Activated gamma-delta T cell (primary cell): ENCODE measurements at places on chromosomes 13 and 19.
A peak's percentile ranks its signal among the peaks of the same experiment; 100 is the strongest.

GRCh38 chr13:40503966-40504591 lies 162.4 kb downstream of the FOXO1 start:
- DNase-seq = no peak

- DNase-seq = no peak
Observed at GRCh38 chr19:12202250-12202649, 39.4 kb downstream of the ZNF136 start.

- DNase-seq = no peak
Observed at GRCh38 chr19:31226151-31226935, 122.9 kb downstream of the TSHZ3 start.

GRCh38 chr13:108056278-108056677 lies 159.1 kb downstream of the LIG4 start:
- no peak for DNase-seq

GRCh38 chr19:2394054-2394441 lies 33.3 kb downstream of the TIMM13 start:
- DNase-seq = no peak

GRCh38 chr19:45097776-45098520 lies 5.0 kb downstream of the PPP1R37 start:
- no peak for DNase-seq

DNA sequence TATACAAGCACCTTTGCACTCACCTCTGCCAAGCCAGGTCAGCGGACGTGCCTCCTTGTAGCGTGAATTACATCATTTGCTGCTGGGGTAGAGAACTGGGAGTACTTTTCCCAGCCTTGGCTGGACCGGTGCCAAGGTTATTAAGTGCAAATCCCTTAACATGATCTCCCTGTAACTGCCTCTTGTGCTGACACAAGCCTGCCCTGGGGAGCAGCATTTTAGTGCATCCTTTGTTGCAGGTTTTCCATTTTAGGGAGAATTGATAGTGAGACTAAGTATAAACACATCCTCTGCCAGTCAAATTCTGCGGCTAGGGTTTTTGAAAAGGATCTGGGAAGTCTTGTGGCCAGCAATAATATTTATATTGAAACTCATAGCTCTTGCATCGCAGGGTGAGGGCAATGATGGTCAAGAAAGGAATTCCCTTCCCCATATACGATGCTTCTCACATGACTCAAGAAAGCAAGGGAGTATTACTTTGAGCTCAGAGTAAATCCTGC lies 32.7 kb upstream of the DCLK1 start:
- no peak for DNase-seq

GRCh38 chr13:80419416-80419815 lies 78.5 kb upstream of the SPRY2 start:
- DNase-seq = no peak

DNA sequence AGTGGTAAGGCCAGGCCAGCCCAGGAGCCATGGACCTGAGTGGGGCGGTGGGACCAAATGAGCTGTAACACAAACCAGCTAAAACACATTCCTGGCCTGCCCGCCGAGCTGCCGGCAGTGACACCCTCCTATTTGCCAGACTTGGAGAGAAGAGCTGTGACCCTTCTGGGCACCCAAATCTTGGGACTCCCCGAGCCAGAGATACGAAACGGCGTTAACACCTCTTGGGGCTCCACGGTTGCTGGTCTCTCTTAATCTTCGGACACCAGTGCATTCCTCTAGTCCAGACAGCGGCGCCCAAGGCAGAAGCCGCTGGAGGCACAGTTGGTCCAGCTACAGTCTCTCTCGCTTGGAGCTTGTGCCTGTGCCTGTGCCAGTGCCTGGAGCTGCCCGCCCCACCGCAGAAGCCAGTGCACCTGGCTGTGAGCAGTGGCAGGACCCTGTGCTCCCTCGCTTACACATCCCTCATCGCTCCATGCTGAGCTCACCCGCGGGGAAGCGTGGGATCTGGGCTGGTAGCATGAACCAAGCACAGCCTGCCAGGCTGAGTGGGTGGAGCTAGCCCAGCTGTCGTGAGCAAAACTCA lies 147.2 kb upstream of the KLHL1 start:
- peak; percentile 2 for DNase-seq

GRCh38 chr19:41447732-41448332 lies 4.9 kb downstream of the ERICH4 start:
- DNase-seq = no peak

DNA sequence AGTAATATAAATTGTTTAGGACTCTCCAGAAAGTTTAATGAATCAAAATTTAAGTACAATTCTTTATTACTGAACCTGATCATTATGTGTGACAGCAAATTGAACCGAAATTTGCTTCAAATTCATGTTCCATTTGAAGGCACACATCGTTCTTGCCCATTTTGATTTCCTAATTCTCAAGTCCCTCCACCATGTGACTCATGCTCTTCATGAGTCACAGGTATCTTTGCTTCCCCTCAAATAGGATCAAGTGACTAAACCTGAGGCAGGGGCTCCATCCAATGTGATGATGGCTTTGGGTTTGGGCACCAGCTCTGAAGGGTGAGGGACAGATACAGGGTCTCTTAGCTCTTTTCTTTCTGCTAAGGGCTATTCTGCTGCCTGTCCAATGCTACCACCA lies 86.1 kb downstream of the THSD1 start:
- DNase-seq = no peak

- no peak for DNase-seq
Observed at GRCh38 chr19:3774621-3775373, 2.8 kb upstream of the RAX2 start.

- peak; percentile 45 for DNase-seq
Observed at GRCh38 chr19:53254411-53255341, at the start of gene ZNF677. ZNF677 (minus strand) TSS chr19:53254873; CDS start chr19:53251550, 3,323 bp downstream.

DNA sequence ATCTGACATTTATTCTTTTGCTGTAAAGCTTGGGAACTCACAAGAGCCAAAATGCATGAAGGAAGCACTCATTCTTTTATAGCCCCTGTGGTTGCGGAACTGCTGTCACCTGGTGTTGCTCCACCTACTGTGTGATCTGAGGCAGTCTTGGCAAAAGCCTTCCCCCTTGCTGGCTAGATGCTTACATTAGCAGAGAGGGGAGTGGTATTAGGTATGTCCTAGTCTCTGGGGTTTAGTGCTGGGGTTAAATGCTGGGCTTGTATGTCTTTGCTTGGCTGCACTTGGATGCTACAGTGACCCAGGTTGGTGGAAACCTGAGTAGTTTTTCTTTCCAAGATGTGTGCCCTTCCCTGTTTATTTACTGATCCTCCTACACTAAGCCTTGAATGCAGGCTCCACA lies 99.3 kb downstream of the WDFY2 start:
- no peak for DNase-seq

DNA sequence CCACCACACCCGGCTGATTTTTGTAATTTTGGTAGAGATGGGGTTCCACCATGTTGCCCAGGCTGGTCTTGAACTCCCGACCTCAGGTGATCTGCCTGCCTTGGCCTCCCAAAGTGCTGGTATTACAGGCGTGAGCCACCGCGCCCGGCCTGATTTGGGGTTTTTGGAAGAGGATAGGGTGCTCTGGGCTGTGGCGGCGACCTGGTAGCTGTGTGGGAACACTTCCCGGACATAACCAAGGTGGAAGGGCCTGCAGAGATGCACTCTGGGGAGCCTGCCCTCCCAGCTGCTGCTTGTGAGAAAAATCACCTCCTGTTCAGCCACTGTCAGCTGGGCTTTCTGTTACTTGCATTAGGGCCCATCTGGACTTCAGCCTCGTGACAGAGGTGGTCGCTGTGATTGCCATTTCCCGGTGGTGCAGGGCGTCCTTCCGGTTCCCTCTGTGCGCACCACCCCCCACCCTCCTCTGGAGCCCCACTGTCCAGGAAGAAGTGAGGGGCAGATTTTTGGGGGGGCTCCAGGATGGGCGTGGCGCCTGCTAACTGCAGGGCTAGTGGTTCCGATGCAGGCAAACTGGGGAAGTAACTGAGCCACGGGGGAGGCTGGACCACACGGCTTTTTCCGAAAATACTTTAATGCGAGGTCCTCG lies 7.5 kb downstream of the IL4I1 start:
- no peak for DNase-seq

DNA sequence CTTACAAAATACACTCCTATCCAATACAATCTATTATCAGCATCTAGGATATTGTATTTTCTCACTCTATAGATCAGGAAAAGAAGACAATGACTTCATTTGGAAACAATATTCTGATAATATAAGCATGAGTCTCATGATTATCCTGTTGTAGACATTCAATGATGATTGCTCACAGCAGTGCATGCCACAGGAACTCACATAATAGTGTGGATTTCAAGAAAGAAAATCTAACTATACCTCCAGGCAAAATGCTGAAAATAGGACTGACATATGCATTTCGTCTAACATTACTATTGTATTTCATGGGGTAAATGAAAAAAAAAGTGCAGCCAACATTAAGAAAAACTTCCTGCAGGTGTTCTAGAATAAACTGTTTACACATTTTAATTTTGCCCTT lies 122.6 kb downstream of the POSTN start:
- DNase-seq = no peak

- no peak for DNase-seq
Observed at GRCh38 chr13:66224663-66225062, 1005.5 kb downstream of the PCDH9 start.

GRCh38 chr13:87331178-87331577 lies 340.0 kb upstream of the SLITRK5 start:
- DNase-seq = no peak

DNA sequence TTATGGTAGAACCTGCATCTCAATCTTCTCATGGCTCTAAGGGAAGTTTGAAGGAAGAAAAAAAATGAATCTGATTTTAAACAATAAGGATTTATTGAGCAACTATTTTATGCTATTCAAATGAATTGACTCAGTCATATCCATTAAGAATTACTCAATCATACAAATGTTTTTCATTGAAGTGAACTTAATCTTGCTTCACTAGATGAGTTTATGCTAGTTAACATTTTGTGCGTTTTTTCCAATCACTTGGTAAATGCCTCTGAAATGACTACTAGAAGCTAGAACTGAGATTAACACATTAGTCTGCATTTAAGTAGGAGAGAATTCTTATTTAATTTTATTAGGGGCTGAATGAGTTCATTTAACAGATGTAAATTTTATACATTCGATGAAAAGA lies 25.2 kb downstream of the RXFP2 start:
- DNase-seq = no peak

GRCh38 chr13:24203811-24204210 lies 43.3 kb downstream of the SPATA13 start:
- DNase-seq = no peak

DNA sequence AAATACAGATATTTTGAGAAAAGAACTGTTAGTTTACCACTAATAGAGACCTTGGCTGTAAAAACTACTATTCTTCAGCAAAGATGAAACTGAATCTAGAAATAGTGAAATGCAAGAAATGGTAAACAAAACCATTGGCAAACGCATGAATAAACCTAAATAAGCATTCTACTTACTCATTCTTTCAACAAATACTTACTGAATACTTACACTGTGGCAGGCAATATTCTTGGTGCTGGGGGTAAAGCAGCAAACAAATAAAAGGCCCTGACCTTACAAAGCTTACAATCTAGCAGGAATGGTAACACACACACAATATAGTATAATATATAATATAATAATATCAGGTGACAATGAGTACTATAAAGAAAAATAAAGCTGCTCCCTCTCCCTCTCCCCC lies 38.7 kb downstream of the KATNAL1 start:
- no peak for DNase-seq

- no peak for DNase-seq
Observed at GRCh38 chr19:34662919-34663318, 14.0 kb downstream of the SCGB2B2 start.

DNA sequence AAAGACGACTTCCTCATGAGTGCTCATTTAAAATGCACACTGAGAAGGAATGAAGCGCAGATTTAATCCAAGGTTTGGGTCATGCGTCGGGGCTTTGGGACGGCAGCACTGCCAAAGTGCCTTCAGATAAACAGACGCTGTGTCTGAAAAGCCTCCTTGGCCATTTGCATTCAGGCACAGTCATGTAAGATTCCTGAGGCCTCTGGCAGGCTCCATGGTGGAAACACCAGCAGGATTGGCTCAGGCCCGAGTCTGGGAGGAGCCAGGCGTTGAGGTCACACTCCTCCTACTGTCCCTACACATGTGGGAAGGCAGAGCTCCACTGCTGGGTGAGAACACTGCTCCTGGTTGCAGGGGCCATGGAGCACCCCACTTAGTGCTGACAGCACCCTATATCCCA lies 113.3 kb upstream of the KL start:
- DNase-seq = no peak

DNA sequence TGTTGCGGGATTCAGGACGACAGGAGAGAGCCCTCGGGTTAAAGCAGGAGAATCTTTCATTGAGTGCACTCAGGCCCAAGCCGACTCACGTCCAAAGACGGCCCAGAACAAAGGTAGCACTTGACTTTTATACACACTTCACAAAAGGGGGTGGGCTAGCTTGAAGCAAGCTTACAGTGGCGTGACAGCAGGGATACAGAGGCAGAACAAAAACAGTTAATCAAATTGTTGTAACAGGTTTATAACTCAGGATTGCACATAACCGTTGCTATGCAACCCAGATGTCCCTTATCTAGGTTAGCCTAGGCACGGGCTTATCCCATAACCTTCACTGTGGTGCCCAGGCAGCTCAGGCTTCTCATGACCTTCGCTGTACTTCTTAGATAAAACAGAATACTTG lies 2.0 kb downstream of the MED25 start:
- DNase-seq = no peak

DNA sequence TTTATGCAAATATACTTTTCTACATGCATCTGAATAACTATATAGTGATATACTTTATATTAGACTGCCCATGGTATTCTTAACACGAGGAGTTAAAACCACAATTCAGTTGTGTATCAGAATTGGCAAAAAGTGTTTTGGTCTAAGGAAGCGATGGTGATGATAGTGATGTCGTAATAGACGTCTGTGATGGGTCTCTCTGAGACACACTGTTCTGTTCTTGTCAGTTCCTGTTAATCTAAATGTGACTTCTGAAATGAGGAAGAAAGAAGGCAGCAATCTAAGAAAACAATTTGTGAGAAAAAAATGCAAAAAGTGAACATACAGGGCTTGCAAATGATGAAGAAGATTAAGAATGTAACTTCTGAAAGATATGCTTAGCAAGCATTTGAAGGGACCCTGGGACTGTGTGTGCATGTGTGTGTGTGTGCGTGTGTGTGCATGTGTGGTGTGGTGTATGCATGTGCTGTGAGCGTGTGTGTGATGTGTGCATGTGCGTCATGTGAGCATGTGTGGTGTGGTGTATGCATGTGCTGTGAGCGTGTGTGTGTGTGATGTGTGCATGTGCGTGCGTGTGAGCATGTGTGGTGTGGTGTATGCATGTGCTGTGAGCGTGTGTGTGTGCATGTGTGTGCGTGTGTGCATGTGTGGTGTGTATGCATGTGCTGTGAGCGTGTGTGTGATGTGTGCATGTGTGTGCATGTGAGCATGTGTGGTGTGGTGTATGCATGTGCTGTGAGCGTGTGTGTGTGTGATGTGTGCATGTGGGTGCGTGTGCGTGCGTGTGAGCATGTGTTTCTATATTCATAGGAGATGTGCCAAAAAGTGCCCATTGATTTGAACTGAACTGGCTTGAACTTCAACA lies 131.8 kb downstream of the IRS2 start:
- no peak for DNase-seq

- DNase-seq = no peak
Observed at GRCh38 chr13:39259371-39260140, 221.3 kb downstream of the NHLRC3 start.

- DNase-seq = no peak
Observed at GRCh38 chr19:8239528-8240273, 30.5 kb downstream of the CERS4 start.

- DNase-seq = no peak
Observed at GRCh38 chr19:44824761-44825160, 15.9 kb downstream of the BCAM start.
